Stimulated activated CD4-positive, alpha-beta T cell treated with anti-CD3 and anti-CD28 coated beads, Interleukin-1b, Interleukin-23, amount 100 ng/mL, for 1 hour (primary cell): ENCODE measurements at places on chromosomes 2 and 18.

DNA sequence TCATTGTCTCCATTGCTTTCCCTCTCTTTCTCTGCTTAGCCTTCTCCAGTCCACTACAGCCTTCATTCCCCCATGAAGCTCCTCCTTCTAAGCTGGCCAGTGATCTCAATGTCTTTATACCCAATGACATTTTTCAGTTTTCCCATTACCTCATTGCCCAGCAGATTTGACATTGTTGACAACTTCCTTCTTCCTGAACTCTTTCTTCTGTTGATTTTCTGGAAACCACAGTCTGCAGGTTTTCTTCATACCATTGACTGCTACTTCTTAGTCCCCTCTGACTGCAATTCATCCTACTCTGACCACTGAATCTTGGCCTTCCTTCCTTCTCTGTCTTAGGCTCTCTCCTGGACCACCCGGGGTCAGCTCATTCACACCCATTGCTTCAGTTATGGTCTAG lies 22.9 kb upstream of the SPP2 start:
- DNase-seq: no peak

- DNase-seq: no peak
Measured at GRCh38 chr2:225932811-225933413, 533.4 kb downstream of the NYAP2 start.

DNA sequence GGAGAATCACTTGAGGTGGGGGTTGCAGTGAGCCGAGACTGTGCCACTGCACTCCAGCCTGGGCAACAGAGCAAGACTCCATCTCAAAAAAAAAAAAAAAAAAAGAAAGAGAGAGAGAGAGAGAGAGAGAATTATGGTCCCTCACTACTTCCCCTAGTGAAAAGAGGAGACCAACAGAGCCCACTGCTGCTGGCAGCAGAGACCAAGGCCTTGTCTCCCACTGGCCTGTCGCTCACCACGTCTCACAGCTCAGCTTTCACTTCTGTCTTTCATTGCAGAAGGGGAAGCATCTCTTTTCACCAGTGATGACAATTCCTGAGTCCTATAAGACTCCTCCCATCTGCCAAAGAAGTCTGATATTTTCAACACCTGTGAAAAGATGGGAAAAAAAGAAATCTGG lies 81.3 kb downstream of the CLHC1 start:
- DNase-seq: no peak

DNA sequence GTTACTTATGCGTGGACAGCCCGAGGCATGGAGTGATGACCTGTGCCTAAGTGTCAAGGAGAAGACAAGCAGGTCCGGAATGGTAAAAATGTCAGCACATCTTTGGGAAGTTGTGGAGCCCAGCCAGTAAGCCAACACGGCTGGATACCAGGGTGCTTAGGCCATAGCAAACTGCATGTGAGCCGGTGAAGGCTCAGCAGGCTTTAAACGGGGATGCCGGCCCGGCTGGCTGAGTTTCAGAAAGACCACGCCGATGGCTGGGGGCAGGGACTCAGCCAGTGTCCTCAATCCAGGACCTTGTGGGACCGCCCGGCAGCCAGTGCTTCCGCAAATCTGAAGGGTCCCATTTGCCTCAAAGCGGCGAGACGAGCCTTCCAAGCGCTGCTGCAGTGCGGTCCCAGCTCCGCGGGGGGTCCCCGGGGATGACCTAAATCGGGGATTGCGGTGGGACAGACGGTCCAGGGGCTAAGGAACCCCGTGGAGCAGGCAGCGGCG lies 946 bp upstream of the AGAP1 start:
- no peak for DNase-seq

DNA sequence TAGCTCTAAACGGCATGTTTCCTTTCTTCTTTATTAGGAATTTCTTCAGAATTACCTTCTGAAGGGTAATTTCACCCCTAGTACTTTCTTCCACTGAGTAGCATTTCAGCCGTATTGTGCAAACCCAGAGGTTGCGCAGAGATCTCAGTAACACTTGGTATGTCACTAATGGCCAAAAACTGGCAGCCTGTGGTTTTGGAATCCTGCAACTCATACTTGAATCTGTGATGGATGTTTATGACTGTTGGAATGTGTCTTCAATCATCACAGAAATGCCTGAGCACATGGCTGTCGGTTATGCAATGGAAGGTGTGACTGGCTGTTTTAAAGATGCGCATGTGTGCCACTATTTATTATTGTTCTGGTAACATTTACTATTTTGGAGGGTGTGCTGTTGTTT lies 100.0 kb downstream of the COLEC12 start:
- no peak for DNase-seq

DNA sequence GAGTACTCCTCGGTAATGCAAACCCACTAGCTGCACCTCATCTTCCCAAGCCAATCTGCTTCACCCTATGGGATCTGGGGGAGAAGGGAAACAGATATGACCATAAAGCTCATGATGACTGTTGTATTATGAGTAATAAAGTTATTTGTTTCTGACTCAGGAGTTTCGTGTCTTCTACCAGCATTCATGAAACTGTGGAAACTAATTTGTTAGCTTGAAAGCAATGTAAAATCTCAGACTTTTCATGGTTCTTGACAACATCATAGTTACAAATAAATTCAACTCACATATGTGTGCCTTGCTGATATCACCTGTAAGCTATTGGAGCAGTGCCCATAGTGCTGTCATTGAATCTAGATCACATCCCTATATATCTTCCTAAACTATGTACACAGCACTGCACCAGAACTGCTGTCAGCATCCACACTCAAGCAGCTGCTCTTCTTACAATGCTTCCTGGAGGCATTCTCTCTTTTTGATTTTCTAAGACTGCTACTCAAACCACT lies 135.6 kb upstream of the KYNU start:
- DNase-seq: no peak

DNA sequence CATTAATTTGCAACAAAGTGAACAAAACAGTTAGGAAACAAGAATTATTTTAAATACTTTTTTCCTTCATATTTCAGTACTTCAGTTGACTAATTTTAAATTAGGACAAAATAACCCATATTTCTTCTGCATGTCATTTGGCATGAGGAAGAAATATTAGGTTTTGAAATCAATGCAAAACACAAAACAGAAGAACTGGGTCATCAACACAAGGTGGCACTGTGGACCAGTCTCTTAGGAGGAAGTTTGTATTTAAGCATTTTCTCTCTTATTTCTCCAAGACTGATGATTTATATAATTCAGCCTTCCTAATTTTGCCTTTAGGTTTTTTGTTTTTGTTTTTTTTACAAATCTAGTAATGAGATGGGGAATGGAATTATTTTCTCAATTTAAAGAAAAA lies 352.8 kb upstream of the KCNH7 start:
- no peak for DNase-seq

DNA sequence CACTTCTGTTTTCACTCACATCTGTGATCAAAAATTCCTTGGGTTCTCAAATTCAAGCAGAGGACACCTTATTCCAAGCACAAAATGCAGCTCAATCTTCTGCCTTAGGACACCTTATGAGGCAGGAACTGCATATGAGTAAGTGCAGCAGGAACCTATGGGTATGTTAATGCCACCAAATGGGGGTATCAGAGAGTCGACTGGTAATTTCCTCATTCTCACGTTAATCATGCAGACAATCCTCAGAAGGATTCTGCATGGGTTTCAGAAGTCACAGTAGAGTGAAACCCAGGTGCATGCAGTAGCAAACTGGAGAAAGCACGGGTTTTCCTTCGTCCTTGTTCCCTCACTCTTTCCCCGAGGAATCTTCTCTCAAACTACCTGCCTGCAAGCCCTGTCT lies 452.8 kb downstream of the CBLN2 start:
- DNase-seq: no peak

DNA sequence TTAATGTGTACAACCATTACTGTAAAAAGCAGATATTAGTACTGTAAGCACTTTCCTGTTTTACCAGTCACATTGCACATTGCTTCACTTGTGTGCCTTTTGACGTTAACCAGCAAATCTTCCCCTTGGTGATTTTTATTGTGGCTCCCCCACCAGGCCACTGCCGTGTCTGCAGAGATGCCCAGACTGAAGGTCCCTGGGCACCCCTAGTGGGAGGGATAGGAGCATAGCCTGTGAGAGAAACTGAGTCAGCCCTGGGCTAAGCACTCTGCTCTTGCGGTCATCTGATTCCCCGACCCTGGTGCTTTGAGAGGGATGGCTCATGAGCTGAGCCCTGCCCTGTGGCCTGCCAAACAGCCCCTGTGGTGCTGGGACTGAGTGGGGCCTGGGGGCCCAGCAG lies 73.4 kb downstream of the INPP4A start:
- DNase-seq: peak; percentile 8

GRCh38 chr2:6929196-6929819 lies 12.1 kb downstream of the RNF144A start:
- DNase-seq: no peak

- DNase-seq: no peak
Measured at GRCh38 chr2:37641582-37642171, 29.8 kb downstream of the CDC42EP3 start.

DNA sequence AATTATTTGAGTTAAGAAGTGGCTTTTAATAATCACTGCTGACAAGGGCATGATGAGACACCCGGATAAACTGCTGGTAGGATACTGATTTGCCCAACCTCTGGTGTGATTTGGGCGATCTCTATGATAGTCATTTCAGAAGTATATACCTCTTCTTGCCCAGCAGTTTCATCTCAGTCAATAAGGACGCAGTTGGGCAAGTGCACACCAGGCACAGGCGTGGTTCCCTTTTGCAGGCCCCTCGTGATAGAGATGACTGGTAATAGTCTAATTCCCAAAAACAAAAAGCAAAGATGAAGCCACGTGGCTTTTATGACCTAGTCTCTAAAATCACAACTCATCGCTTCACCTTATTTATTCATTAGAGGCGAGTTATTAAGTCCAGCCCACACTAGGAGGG lies 246.4 kb downstream of the PRKCE start:
- no peak for DNase-seq

GRCh38 chr18:46046688-46047087 lies 25.4 kb downstream of the PSTPIP2 start:
- no peak for DNase-seq

- no peak for DNase-seq
Measured at GRCh38 chr18:24065906-24066305, 51.4 kb downstream of the TTC39C start.

- DNase-seq: no peak
Measured at GRCh38 chr2:168469281-168469988, 13.4 kb downstream of the CERS6 start.

DNA sequence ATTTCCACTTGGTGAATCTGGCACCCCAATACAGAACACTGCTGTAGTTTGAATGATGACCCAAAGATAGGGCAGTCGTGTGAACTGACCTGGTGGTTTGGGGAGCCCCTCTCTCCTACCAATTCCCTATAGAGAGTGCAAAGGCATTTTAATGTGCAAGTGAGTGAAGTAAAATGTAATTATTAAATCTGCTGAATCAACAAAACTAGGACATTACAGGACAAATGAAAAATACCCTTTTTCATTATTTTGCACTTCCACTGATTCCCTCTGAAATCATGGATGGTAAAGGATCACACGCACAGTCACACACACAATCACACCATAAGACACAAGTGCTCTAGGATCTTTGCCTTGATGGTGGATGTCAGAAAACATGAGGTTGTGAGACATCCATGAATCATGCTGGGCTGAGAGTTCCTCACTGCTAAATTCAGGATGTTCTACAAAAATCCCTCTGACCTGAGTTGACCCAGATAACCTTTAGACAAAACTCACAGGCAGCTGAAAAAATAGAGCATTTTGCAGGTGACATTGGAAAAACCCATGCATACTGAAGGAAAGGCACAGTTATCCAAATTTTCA lies 197.4 kb downstream of the FBXO15 start:
- DNase-seq: no peak

DNA sequence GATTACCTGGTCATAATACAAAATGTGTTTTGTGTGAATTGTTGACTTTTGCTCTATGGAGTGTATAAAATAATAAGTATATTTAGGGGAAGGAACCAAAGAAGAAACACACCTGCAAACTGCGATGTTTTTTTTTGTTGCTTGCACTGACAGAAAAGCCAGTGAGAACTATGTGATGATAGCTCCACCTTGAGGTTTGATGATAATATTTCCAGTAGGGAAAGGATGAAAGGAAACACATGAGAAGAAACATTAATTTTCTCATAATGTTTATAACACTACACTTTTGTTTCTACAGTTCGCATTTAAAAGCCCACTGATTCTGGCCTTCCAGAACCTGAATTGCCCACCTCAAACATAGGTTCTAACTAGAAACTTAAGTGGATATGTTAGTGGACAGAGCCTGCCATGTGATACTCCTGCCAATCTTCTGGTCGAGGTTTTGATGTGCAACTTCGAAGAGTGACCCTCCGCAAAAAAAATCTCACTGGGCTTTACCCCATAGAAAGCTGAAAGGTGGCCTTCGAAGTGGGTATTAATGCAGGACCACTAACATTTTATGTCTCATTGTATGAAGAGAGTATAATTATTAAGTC lies 476.4 kb upstream of the SPHKAP start:
- DNase-seq: no peak

GRCh38 chr2:226873051-226873620 lies 37.3 kb downstream of the RHBDD1 start:
- no peak for DNase-seq

- DNase-seq: no peak
Measured at GRCh38 chr18:61572871-61573270, 239.6 kb downstream of the CDH20 start.

DNA sequence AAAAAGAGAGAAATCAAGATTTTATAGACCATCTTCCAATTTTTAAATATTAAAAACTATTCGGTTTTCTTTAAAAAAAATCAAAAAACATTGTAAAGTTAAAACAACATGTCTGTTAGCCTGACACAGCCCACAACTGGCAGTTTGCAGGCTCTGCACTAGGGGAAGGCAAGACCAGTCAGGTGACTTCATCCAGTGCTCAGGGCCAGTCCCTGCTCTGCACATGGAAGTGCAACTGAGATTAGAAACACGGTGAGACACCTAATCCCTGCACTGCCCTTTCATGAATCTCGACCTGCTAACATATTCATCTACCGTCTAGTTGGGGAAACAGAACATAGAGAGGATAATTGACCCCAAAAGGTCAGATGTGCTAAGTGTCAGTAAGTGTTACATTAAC lies 135.2 kb downstream of the BARD1 start:
- no peak for DNase-seq

DNA sequence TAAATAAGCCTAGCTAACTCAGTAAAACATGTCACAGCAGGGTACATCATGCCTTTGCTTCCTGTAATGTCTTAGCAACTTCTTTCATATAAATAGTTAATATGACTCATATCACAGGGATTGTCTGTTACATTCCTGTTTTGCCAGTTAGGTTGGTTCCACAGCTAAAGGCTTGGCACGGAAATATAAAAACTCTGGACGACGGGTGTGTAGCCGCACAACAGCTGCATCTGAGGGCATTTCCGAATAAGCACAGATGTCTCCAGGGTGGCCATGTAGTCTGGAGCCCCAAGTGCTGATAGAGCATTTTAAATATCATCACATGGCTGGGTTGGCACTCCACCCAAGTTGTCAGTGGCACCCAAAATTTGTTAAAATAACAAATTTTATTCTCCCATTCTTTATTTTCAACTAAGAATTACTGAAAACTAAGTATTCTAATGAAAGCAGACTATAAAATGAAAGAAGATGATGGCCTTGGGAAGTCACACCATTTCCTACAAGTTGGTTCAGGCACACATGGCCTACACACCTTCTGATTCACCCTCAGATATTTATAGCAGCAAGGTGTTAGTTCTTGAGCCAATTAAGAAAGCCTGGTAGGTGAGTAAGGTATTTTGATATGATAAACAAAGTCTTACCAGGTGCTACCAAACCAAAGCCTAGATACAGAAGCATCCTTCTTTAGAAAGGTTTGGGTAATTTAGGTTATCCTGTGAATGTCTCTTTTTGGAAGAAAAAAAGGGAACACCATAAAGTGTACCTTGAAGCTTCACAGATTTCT lies 61.8 kb upstream of the STK17B start:
- DNase-seq: no peak
